Activated B cell treated with CpG ODN at 0.5 μM for 24 hours (primary cell): ENCODE measurements at places on chromosomes 4 and X. TPM values are rescaled to one million over a fixed set of nuclear protein-coding genes. Genes with fewer than 3 reads are reported as not detected.

DNA sequence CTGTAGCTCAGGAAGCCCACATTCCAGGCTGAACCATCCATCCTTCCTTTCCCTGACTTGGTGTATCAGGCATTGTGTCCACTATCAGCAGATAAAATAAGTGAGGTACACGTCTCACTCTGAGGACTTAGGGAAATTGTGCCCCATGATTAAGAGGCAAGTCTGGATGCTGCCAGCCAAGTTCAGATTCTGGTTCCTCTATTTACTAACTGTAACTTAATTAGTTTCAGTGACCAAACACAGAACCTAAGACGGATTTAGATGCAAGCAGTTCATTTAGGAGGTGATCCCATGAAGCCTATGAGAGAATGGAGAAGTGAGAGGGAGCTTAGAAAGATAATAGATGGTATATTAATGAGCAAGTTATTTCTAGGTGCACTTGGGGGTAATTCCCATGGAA lies 56.6 kb upstream of the PACRGL start:
- no peak for DNase-seq

- DNase-seq: no peak
Observed at GRCh38 chr4:125352521-125352920, 37.8 kb downstream of the FAT4 start.

DNA sequence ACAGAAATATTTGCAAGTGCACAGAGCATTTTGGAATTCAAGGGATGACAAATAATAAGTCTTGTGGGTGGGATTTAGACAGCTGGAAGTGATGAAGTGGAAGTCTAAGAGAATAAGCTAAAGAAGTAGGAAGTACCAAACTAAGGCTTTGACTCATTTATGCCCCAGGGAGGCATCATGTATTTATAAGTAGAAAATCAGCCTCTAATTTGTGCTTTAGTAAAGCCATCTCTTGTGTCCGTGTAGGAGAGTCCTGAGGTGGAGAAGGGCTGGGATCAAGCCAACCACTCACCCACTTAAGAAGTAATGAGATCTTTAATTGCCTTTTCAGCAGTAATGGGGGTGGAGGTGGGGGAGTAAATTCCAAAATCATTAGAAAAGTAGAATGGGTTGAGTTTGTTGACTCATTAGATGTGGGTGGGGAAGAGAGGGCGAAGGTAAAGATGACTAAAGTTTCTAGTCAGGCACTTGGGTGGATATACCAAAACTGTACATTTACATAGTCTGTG lies 356.7 kb downstream of the STIM2 start:
- DNase-seq: no peak

DNA sequence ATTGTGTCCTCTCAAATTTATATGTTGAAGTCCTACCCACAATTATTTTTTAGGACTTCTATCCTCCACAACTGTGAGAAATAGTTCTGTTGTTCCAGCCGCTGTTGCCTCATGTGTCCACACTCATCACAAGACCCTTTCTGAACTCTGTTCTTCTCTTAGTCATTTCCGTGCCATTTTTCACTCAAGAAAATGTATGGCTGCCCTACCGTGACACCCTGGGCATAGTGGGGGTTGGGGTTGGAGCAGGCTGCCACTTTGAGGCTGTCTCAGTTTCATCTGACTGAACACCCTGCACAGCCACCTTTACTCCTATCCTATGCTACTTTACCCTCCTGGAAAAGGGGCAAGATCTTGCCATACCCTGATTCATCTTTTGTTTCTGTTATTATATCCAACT lies 319.1 kb downstream of the TENM3 start:
- no peak for DNase-seq

GRCh38 chrX:78123190-78123589 lies 16.3 kb downstream of the TAF9B start:
- DNase-seq: no peak

DNA sequence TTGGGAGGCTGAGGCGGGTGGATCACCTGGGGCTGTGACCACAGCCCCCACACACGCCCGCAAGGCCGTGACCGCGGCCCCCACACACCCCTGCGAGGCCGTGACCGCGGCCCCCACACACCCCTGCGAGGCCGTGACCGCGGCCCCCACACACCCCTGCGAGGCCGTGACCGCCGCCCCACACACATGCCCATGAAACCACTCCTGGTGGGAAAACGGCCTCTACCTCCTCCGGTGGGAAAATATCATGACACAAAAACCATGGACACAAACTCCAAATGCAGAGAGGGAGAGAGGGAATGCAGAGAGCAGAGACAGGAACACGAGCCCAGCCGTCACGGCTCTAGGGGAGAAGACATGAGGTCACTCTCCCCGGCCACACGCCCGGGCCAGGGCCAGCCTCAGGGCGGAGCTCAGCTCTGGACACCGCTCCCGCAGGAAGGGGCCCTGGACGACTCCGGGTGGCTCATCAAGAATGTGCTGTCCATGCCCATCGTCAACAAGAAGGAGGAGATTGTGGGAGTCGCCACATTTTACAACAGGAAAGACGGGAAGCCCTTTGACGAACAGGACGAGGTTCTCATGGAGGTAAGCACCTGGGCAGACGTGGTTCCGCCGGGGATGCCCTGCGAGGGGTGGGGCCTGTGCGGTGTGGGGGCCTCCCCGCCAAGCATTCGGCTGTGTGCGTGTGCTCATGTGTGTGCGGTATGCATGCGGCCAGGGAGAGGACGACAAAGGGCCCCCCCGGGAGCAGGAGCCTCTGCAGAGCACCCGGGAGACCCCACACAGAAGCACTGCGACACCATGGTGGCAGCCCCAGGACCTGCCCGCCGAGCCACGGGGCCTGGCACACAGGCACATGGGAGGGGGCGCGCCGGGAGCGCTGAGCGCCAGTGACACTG lies 17.4 kb downstream of the ATP5ME start:
- DNase-seq: no peak

- no peak for DNase-seq
Observed at GRCh38 chr4:37450309-37450708, 205.8 kb downstream of the NWD2 start.

GRCh38 chr4:59664771-59665170 lies 1535.4 kb upstream of the ADGRL3 start:
- no peak for DNase-seq

DNA sequence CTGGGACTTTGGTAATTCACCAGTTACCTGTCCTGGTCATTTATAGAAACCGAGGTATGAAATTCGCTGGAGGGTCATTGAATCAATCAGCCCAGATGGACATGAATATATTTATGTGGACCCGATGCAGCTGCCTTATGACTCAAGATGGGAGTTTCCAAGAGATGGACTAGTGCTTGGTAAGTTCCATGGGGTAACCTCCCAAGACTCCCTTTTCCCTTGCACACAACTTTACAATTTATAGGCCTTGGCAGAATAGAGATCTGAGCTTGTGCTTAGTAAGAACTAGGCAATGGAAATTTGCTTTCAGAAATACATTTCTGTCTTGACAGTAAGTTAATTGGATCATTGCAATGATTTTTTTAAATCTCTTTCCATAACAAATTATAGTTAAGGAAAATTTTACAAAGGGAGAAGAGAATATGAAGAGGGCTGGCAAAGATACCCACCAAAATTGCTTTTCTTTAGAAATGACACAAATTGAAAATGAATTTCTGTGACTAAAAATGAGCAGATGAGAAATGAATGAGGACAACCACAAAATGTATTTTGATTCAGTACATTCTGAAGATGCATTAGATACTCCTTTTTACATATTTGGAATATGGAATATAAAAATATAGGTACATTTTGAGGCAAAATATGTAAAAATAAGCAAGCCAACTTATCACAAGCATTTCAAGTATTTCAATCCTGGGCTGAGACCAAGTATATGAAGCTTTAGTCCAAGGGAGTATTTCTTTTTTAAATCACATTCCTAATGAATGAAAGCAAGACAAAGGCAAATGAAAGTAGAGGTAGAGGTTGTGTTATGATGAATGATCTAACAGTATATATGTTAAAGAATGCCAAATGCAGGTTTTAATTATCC lies 45.9 kb downstream of the PDGFRA start:
- no peak for DNase-seq

DNA sequence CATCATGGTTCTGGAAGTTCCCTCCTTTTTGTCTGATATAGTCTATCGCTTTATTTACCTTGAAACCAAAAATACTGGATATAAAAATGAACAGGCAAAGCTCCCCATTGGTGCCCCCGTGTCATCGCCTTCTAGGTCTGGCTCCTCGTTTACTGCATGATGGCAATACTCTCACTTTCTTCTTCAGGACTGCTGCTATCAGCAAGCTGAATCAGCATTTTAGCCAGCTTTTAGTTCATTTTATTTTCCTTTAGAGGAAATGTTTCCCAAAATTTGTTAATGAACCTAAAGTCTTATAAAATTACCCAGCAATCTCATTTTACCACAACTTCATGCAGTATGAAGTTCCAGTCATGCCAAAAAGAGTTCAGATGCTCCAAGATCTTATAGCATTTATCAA lies 80.5 kb downstream of the ZIC3 start:
- DNase-seq: no peak

DNA sequence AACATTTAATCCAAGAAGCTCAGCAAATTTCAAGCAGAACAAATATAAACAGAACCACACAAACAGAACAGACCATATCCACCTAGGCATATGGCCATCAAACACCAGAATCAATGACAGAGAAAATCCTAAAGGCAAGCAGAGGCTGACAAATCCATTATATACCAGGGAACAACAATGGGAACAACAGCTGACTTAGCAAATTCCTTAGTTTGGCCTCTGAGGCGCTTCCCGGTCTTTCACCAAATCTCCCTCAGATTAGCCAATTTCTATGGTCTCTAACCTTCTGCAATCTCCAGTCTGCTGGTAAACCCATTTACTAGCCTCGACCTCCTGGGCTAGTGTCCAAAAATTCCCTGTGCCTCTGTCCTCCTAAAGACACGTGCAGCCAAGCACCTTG lies 59.2 kb downstream of the GPR143 start:
- no peak for DNase-seq

- DNase-seq: no peak
Observed at GRCh38 chr4:51918251-51918650, 75.3 kb downstream of the DCUN1D4 start.

GRCh38 chrX:2342874-2343273 lies 157.9 kb downstream of the DHRSX start:
- no peak for DNase-seq

DNA sequence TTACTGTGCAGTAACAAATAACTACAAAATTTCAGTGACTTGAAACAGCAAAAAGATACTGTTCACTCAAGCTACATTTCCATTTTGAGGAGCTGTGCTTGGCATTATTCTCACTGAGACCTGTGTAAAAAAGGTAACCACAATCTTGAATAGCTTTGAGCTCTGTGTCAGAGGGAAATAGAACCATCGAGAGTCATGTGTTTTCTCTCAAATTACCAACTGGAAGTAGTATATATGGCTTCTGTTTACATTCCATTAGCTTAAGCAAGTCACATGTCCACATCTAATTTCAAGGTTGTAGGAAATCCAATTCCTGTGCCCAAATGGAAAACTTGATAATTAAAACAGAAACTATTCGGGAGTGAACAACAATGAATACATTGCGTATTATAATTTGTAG lies 82.9 kb upstream of the BANK1 start:
- DNase-seq: no peak

- DNase-seq: no peak
Observed at GRCh38 chrX:94524867-94525266, 850.9 kb downstream of the FAM133A start.

- no peak for DNase-seq
Observed at GRCh38 chr4:101807351-101807750, 16.8 kb downstream of the BANK1 start.

DNA sequence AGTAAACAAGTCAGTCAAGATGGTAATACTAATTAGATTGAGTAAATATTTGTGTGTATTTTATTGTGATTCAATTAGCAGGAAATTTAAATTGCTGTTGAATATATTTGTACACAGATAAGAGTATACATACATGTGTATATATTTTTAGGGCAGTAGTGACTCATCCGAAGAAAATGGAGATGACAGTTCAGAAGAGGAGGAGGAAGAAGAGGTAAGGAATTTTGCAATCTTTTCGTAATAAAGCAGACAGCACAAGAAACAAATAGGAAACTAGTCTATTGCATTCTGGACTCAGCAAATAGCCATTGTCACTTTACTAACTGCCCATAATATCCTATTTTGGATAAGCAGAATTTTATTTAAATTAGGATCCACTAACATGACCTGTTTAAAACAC lies 6.6 kb downstream of the IBSP start:
- DNase-seq: no peak

- DNase-seq: no peak
Observed at GRCh38 chrX:138034136-138034535, 468.2 kb downstream of the ZIC3 start.

- peak; percentile 18 for DNase-seq
Observed at GRCh38 chr4:98662626-98663225, 4.3 kb upstream of the TSPAN5 start.

GRCh38 chr4:163649557-163650091 lies 155.1 kb downstream of the TMA16 start:
- DNase-seq: no peak

GRCh38 chrX:24485976-24486680 lies 21.0 kb downstream of the PDK3 start:
- DNase-seq: no peak

DNA sequence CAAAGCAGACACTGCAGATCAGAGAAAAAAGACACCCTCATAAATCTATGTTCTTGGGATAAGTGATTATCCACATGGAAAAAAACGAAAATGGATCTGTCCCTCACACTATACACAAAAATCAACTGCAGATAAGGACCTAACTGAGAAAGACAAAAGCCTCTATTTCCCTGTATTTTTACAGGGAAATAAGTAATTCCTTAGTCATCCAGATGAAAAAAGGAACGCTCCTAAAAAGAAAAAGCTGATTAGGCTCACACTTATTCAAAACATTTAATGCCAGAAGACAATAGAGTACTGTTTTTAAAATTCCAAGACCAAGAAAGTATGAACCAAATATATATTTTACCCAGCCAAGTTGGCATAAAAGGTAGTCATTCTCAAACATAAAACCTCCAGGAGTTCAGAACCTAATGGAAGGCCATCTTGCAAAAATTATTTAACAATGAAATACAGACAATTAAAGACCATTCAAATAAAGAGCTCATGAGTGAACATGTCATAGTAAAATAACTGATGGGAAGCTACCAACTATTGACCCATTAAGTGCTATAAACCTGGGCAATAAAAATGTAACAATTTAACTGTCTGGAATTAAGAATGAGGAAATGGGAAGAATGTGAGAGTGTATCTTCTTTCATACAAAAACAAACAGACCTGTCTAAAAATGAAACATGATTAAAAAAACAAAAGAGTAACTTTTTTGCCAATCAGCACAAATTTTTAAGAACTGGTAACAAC lies 20.4 kb downstream of the PAPSS1 start:
- DNase-seq: no peak

GRCh38 chr4:165756836-165757235 lies 116.2 kb upstream of the TLL1 start:
- no peak for DNase-seq

- DNase-seq: no peak
Observed at GRCh38 chr4:23225564-23225963, 532.8 kb downstream of the GBA3 start.

DUSP9 gene
- total RNA-seq: 0.10 TPM in 1 of 2 replicates, not detected in the other

HERC5 gene
- 4.2 and 4.8 TPM in 2 replicates for total RNA-seq

POU4F2 gene
- not detected in 2 replicates for total RNA-seq

SOX3 gene
- not detected in 2 replicates for total RNA-seq

FGF2 gene
- total RNA-seq: 0.10 and 0.29 TPM in 2 replicates

DHRSX gene
- 23.2 and 28.3 TPM in 2 replicates for total RNA-seq

TCP11X2 gene
- not detected in 2 replicates for total RNA-seq

CABS1 gene
- total RNA-seq: not detected in 2 replicates

BMPR1B gene
- total RNA-seq: not detected in 2 replicates

FGF16 gene
- total RNA-seq: not detected in 2 replicates

TCEAL5 gene
- total RNA-seq: not detected in 2 replicates
